Stimulated activated CD8-positive, alpha-beta memory T cell treated with anti-CD3 and anti-CD28 coated beads, Interleukin-4, amount 100 ng/mL, for 48 hours (primary cell): ENCODE measurements at places on chromosomes 6 and 20.

- DNase-seq, result no peak
These were observed 21.3 kb downstream of the TRMT6 start for GRCh38 chr20:5928836-5929715.

DNA sequence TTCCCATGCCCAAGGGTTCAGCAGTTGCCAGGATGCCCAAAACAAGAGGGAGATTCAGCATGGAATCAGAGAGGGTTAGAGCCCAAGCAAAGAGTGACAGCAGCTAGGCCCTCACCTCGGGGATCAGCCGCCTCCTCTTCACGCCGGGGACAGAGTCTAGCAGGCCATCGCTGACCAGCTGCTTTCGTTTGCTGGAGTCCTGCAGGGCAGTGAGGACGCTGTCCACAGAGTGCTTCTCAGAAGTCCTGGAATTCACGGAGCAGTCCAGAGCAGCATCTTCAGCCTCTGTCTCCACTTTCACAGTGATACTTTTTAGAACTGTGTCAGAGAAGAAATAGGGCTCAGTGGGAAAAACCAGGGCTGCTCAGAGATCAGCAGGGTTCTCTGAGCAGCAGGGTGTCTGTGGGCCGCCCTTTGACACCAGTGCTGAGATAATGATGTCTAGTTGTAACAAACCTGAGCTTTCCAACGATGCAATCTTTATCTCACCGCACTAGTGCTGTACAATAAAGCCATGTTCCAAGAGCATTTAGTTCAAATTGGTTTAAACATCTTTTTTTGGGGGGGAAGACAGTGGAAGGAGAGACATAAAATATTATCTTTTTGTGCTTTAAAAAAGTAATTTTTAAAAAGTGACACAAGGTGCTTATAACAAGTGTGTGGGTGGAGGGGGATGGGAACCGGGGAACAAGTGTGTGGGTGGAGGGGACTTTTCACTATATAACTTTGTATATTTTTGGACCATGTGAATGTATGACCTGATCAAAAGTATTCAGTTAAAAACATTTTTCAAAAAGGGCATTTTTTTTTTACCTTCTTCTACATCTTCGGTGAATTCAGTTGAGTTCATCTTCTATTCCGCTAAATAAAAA lies 16.6 kb downstream of the BEND3 start:
- no peak for DNase-seq

GRCh38 chr20:10848810-10849370 lies 175.1 kb upstream of the JAG1 start:
- DNase-seq, result no peak

DNA sequence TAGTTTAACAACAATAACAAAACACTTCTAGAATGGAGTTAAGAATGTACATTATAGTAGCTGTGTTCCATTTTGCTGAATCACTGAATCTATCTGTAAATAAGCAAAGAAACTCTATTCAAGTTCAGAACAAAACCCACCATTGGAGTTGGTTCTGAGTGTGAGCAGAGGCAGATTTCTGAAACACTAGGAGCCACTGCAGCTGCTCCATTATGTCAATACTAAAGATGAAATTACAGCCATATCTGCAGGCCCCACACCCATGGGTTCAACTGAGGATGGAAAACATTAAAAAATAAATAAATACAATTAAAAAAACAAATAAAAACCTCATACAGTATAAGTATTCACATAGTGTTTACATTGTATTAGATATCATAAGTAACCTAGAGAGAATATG lies 91.0 kb downstream of the REPS1 start:
- DNase-seq, result no peak

- no peak for DNase-seq
These were observed 31.2 kb upstream of the SHLD1 start for GRCh38 chr20:5718896-5719595.
